ENCODE measurements at places on chromosomes 4 and X.

DNA sequence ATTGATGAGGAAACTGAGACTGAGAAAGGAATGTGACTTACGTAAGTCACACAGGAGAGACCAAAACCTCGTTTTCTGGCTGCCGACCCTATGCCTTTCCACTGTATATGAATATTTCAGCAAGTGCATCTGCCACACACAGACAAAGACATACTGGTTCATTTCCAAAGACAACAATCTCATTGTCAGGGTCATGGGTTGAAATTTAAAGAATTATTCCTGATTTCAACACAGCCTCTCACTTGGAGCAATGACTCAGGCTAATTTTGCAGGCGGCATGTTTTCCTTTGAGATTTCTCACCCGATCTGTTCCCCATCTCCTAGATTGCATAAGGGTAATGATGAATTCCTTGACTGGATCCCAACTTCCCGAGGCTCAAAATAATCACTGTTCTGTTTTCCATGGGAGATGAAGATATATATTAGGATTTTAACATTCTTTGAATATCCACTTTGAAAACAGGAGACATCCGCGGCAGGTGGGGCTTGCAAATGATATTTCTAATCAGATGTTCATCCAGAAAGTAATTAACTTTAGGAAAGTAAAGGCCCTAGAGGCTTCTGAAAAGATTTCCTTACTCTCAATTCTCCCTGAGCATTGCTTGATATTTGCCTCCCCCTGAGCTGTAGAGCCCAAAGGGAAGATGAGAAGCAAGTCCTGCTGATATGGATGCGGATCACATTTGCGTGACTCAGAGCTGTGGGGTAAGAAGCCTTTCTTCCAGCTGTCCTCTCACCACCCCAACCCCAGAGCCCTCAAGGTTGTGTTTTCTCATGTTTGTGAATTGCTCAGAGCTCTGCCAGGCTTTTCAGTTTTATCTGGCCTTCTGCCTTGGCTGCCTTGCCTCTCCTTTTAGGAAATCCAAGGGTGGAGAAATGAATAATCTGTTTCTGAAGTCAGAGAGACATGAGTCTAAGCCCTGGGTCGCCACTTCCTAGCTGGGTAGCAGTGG lies 361.1 kb upstream of the BOD1L1 start:
- peak; percentile 82 for DNase-seq

- no peak for DNase-seq
Observed at GRCh38 chrX:74446876-74447275, 25.6 kb downstream of the SLC16A2 start.

DNA sequence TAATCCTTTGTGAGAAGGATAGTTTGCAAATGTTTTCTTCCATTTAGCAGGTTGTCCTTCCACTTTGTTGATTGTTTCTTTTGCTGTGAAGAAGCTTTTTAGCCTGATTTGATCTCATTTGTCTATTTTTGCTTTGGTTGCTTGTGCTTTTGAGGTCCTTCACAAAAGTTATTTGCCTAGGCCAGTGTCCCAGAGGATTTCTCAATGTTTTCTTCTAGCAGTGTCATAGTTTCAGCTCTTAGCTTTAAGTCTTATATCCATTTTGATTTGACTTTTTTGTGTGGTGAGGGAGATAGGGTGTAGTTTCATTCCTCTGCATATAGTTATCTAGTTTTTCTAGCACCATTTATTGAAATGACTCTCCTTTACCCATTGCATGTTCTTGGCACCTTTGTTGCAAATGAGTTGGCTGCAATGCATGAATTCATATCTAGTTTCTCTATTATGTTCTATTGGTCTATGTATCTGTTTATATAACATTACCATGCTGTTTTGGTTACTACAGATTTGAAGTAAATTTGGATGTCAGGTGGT lies 41.8 kb upstream of the ANTXR2 start:
- no peak for DNase-seq

DNA sequence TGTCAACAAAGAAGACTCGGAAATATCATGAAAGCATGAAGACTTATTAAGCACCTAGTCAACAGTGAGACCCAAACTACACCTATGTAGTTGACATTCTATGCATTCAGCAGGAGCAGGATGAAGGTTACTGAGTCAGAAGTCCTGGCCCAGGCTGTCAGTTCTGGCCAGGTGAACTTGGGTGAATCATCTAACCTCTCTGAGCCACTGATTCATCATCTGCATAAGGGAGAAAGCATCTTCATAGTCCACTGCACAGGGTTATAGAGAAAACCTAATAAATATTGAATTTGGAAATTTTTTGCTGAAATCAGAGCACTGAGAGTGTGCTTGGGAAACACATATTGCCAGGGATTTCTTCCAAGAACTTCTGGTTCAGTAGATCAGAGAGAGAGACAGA lies 296.0 kb upstream of the SFRP2 start:
- DNase-seq: no peak

DNA sequence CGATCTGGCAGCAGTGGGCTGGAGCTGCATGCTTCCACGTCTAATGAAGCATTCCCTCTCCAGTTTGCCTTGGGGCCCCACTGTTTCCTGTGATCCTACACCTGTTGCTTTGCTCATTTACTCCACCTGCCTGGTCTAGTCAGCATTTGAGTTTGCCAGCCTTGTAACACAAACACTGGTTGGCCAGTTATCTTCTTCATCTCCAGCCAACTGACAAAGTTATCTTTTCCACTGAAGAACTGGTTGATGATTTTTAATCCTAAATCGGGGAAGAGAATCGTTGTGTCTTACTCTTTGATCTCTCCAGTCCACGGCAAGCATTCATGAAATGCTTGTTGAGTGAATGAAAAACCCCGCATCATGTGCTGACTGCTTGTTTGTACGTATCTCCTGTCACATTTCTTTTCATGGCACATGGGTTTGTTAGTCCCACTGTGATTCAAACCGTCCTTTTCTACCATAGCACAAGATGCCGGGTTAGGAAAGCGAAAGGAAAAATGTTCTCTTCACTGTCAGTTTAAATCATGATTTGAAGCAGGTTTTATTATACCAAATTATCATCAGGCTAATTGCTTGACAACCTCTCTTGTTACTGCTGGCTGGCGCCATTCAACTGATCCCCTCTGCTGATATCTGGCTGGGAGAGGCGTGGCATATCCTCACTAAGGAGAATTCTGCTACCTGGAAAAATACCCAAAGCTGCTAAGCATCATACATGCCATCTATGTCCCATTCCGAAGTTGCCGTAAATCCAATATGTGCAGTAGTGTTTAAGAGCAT lies 144.8 kb downstream of the SHROOM3 start:
- DNase-seq: no peak
